Stimulated activated CD4-positive, alpha-beta T cell treated with anti-CD3 and anti-CD28 coated beads, Interleukin-15, amount 100 ng/mL, for 48 hours (primary cell): ENCODE measurements at places on chromosomes 5 and 9.

- DNase-seq, result no peak
Observed at GRCh38 chr5:169554251-169554650, 29.3 kb upstream of the SPDL1 start.

DNA sequence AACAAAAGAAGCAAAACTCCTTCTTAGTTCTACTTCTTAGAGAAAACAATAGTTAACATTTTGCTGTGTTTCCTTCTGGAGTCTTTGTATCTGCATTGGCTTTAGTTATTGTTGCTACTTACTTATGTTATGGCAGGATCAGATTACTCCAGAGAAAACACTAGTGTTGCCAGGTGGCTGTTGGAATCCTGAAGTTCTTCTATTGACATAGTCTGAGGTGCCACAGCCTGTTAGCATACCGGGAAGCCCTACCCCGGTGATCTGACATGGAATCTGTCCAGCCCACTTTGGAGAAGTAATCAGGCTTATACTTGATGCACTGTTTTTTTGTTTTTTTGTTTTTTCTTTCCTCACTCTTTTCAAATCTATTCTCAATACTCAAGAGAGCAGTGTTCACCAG is 68.5 kb upstream of the CEP78 start:
- DNase-seq, result no peak

- DNase-seq, result no peak
Observed at GRCh38 chr5:65760504-65761275, 38.7 kb downstream of the NLN start.

- no peak for DNase-seq
Observed at GRCh38 chr5:154220625-154221024, 30.1 kb downstream of the GALNT10 start.

- no peak for DNase-seq
Observed at GRCh38 chr5:129120158-129120581, 25.6 kb downstream of the ISOC1 start.

- DNase-seq, result no peak
Observed at GRCh38 chr9:129108805-129109536, 1.6 kb downstream of the CRAT start.

DNA sequence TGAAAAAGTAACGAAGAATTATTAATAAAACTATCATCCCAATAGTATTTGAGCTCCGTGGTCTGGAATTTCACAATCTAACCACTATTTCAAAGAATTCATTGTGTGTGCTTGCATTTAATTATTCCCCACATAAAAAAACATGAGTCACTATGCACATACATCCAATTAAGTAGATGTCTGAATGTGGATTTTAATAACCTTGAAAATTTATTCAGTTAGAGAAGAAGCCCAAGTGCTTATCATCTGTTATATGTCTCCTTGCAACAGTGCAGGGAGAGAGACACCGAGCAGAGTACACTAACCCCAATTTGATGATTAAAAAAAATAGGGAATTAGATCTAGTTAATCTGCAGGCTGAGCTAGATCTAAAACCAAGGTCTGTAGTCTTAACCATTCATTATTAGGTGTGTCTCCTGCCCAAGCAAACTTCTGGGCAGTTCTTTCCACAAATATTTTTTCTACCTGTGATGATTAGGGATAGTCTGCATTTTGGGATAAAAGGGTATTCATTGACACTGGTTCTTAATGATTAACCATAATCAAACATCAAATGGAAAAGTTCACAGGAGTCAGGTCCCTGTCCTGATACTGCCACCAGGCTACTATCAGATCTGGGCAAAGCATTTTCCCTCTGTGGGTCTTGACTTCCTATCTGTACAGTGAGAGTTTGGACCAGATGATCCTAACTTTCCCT is 164.2 kb downstream of the GRIA1 start:
- DNase-seq, result no peak

DNA sequence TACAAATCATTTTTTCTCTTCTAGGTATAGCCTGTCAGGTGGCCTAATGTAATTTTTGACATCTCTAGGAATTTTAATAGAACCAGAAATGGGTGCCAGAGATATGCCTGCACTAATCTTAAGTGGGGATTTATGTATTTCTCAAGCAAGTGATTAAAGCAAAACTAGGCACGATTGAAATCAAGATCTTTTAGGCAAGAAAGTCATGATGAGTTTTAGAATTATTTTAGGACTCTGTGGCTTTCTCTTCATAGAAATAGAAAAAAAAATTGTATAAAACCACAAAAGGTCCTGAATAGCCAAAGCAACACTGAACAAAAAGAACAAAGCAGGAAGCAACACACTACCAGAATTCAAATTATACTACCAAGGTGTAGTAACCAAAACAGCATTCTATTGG is 952 bp upstream of the AMACR start:
- DNase-seq, result no peak

- DNase-seq, result no peak
Observed at GRCh38 chr5:154374264-154374663, 71.5 kb upstream of the SAP30L start.

GRCh38 chr5:133799571-133800237 is 168.7 kb downstream of the C5orf15 start:
- DNase-seq, result no peak

- no peak for DNase-seq
Observed at GRCh38 chr5:170885809-170886208, 24.0 kb downstream of the RANBP17 start.

DNA sequence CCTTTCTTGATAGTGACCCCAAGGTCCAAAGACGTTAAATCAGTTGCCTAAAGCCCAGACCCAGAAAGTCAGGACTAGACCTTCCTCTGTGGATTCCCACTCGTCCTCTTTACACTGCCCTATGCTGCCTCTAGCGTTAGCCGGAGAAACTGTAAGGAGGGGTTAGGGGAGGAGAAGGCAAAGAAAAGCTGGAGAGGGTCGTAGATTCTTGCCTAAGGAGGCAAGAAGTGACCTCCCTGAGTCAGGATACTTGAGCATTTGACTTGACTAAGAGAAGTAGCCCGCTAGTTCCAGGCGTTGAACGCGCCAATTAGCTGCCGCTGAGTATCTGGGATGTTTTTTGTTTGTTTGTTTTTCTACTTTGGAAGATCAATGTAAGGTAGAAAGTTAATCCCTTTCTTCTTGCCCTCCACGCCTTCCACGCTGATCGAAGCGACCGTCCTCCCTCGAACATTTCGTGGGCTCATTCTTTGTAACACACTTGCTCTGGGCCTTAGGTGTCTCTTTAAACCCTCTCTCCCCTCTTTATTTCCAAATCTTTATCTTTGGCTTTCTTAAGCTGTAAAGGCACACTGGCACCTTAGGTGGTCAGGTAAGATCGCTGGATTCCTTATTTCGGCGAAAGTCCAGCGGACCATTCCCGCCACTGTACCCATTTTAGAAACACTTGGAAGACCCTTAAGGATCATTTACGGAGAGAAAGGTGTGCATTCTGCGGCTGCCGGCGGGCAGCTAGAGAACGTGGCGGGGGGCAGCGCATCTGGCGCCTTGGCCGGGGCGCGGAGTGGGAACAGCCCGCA is 5.1 kb upstream of the RGMB start:
- DNase-seq, result no peak

DNA sequence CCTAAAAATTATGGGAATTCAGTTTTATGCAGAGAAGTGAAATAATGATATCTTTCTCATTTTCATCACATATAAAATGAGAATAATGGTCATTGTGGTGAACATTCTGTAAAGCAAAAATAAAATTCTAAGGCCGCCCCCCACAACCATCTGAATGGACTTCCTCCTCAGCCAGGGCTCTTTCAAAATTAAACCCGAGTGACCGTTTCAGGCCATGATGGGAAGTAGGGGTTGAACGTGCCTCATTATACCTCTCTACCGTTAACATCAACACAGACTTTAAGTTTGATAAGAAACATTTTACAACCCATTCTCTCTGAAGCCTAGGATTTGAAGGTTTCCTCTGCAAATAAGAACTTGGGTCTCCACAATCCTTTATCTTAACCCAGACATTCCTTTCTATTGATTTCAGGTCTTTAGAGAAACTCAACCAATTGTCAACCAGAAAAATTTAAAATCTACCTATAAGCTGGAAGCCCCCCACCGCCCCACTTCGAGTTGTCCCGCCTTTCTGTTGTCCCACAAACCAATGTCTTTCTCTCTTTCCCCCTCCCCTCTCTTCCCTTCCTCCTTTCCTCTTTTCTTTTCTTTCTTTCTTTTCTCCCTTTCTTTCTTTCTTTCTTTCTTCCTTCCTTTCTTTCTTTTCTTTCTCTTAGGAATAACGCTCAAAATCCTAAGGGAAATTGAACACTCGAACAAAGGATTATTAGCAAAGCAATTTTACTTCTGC is 1.7 kb upstream of the TMCO6 start:
- DNase-seq, result no peak

DNA sequence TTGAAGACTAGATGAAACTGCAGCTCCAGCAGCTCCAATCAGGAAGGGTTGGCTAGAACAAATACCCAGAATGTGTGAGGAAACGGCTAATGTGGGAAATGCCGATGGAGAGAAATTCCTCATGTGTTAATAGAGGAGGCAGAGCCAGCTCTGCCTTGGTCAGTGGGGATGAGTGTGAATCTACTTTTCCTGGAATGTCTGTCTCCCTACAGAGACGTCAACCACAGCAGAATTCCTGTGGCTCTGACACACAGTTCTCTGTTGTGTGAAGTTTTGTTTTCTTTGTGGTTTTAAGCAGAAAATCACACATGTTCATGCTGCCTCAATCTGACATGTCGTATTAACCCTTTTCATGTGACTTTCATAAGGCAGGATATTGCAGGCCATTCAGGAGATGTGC is 476.6 kb upstream of the WWC1 start:
- DNase-seq, result no peak

- DNase-seq, result no peak
Observed at GRCh38 chr9:85055506-85056202, 386.1 kb downstream of the NTRK2 start.

DNA sequence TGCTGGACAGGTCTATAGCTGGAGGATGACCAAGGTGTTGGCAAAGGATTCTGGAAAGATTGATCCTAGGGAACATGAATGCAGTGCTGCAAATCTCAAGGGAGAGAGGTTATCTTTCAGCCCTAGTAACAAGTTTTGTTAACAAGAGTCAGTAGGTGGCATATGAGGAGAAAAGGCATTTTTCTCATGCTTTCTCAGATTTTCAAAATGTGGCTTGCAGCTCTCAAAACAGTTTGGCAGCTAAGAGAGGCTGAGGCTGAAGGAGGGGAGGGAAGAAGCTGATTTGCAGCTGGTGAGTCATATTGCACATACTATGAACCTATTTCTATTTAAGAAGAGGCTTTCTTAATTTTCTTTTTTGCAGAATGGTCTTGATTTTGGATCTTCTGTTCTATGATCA is 64.3 kb upstream of the PCA3 start:
- no peak for DNase-seq

- DNase-seq, result no peak
Observed at GRCh38 chr5:135505973-135506372, 29.8 kb downstream of the NEUROG1 start.

DNA sequence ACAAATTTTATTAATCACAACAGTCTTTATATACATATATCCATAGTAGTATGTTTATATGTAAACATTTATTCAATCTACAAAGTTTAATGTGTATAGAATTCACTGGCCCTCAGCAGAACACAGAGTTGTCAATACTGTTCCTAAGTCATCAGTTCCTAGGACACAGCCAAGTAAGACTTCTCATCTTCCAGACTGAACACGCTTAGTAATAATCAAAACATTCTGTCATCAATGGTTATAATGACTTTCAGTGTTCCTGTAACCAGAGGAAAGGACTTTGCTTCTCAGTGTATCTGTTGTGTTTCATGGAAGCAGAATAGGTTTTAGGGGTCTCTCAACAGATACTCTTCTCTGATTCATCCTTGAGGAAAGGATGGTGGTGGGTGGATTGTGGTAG is 82.2 kb downstream of the SMIM23 start:
- no peak for DNase-seq

DNA sequence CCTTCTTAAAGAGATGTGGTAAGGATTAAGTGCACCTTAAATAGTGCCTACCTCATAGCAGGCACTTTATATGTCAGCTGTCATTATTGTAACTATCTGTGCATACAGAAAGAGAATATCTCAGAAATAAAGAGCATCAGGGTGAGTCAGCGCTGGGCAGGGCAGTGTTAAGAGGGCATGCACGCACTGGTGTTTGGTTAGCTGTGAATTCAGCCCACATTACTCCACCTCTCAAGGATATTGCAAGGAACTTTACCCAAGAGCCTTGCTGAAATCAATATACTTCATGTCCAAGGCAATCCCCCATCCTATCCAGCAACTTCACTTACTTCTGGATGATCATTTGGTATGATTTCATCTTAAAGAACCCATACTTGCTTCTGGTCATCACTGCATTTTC is 300.9 kb downstream of the NTRK2 start:
- DNase-seq, result no peak

DNA sequence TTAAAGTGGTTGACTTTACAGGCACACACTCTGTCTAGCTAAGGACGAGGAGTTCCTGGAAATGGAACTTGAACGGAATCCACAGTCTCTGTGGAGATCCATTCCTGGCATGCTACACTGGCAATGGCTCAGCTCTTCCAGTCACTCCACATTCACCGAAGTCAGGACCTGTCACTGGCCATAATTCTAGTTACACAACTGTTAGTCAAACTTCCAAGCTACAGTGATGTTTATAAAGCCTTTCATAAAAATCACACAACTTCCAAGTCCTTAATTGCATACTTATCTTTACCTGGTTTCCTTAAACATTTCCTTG is 15.7 kb downstream of the CDC14B start:
- DNase-seq, result no peak

DNA sequence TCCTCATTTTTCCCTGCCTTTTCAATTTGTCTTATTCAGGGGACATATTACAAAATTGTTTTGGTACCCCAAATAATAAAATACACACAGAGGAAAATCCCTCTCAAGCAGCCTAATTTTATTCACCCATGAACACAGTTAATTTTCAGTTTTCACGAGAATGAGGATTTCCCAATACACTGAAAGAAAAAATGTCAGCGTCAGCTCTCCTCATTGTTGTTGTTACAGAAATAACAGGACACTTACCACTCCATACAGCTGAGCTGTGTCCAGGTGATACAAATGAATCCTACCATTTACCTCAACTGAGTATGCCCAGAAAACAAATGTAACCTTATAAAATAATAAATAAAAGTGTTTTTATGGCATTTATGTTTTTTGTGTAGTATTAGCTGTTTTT is 144.6 kb upstream of the PCA3 start:
- DNase-seq, result no peak

- DNase-seq, result no peak
Observed at GRCh38 chr5:81230416-81230815, 2.7 kb upstream of the CKMT2 start.

DNA sequence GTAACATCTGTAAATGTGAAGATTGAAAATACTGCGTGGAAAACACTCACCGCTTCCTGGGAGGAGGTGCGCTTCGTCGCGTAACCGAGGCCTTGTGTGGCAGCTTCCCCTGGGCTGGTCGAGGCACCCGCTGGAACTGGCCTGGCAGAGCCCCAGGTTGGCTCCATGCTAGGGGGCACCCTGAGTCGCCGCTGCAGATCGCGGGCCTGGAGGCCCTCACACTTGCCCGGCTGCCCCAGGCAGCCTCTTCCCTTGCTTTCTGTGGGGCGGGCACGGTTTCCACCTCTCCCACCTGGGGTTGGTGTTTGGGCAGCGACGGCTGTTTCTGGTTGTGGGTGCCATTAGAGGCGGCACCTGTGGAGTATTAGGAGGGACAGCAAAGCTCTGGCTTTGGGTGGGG is 852 bp downstream of the ZNF354C start:
- no peak for DNase-seq

- DNase-seq, result no peak
Observed at GRCh38 chr9:70170151-70170790, 88.5 kb upstream of the SMC5 start.
